ENCODE measurements at places on chromosomes 12 and 14.

- peak; percentile 70 for DNase-seq
These were observed 40.0 kb upstream of the PNMA1 start for GRCh38 chr14:73753887-73754795.

GRCh38 chr12:111758120-111758561, 8.6 kb upstream of the ALDH2 start:
- no peak for DNase-seq

DNA sequence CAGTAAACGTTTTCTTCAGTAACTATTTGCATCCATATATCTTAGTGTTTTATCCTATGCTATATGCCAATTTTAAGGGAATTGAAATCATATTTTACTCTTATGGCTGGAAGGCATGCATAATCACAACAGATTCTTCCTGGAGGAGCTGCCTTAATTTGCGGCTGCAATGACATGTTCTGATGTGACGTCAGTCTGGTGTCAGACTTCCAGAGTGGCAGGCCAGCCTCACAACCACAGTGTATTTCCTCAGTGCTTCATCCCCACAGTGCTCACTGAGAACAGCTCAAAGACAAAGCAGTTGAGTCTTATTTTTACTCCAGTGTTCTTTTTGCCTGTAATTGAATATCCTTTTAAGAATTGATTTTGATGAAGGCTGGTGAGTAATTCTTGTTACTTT, 107.1 kb downstream of the PLEKHA5 start:
- DNase-seq = peak; percentile 45

DNA sequence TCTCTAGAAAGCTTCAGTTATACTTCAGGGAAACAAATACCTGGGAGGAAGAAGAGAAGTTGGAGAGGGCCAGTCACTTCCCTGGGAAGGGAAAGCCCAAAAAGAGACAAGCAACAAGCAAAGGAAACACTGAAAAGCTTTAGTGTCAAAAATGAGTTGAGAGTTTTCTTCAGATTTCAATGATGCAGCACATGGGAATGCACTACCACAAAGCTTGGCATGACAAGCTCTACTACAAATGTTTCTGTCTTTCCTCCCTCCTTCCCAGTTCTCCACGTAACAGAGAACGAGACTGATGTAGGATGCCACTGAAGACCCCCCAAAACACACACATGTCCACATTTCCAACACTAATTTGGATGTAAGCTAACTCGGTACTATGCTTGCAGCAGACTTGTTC, 26.8 kb upstream of the ADAMTS20 start:
- DNase-seq = no peak

DNA sequence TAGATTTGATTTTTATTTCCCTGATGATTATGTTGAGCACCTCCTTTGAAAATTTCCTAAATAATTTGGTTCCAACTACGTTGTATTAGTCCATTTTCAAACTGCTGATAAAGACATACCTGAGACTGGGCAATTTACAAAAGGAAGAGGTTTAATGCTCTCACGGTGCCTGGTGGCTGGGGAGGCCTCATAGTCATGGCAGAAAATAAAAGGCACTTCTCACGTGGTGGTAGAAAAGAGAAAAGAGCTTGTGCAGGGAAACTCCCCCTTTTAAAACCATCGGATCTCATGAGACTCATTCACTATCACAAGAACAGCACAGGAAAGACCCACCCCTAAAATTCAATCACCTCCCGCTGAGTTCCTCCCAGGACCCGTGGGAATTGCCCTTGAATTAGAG, 372.3 kb downstream of the RPL10L start:
- DNase-seq = no peak

GRCh38 chr12:40325349-40325960, 100.7 kb downstream of the LRRK2 start:
- DNase-seq = peak; percentile 36

- no peak for DNase-seq
These were observed 309.3 kb downstream of the PDZRN4 start for GRCh38 chr12:41497409-41497808.

GRCh38 chr14:34964977-34965764, 17.6 kb upstream of the SRP54 start:
- DNase-seq = no peak

- DNase-seq = no peak
These were observed 246.1 kb downstream of the SSPN start for GRCh38 chr12:26441434-26441833.
